ENCODE measurements at places on chromosomes 5 and 9.

- H3K4me3 ChIP-seq = no peak overlapping the region
- H3K4me1 ChIP-seq = peaks cover 33% of the 10 kb centered on the region
- DNase-seq = no peak
- H3K36me3 ChIP-seq = peaks cover 32% of the 10 kb centered on the region
These were observed 4.5 kb downstream of the DBN1 start for GRCh38 chr5:177468685-177469628.

DNA sequence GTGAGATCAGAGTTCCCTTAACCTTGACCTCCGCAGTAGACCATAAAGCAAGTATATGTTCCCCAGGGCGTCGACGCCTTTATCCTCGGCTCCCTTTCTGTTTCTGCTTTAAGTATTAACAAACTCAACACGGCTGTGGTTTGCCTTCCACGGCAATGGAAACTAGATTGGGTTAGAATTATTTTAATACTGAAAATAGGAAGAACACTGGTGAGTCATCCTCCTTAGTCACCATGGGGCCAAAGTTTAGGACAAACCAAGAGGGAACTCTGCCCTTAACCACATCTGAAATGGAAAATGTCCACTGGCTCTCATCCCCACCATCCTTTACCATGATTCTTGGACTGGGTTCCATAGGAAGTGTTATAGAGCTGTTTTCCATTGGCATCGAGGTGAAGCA lies 386.1 kb downstream of the ACTL7B start:
- peak overlapping the region; percentile 81 for H3K27ac ChIP-seq
- H3K4me1 ChIP-seq = peaks cover 42% of the 10 kb centered on the region
- no peak overlapping the region for H3K4me3 ChIP-seq
- no peaks in the 10 kb centered on the region for H3K36me3 ChIP-seq
- no peaks in the 10 kb centered on the region for H3K27me3 ChIP-seq
- DNase-seq = peak; percentile 78

DNA sequence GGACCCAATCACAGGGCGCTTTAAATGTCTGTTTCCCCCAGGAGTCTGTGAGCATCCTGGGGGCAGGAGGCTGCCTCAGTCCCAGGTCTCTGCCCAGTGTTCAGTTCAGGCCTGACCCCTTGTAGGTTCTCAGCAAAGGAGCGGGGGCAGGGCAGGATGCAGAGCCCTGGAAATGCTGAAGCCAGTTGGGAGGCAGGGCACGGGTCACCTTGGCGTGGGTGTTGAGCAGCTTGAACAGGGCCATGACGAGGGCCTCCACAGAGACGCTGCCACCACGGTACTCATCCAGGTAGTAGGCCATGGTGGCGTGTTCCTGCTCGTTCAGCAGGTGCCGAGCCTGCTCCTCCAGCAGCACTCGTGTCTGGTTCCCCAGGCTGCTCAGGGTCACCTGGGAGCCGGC lies 36.3 kb upstream of the AKNA start:
- no peaks in the 10 kb centered on the region for H3K4me1 ChIP-seq
- H3K4me3 ChIP-seq = no peak overlapping the region
- no peaks in the 10 kb centered on the region for H3K27me3 ChIP-seq
- no peak for DNase-seq
- H3K27ac ChIP-seq = no peak overlapping the region

- no peaks in the 10 kb centered on the region for H3K27me3 ChIP-seq
- H3K36me3 ChIP-seq = peaks cover 53% of the 10 kb centered on the region
- H3K4me1 ChIP-seq = peaks cover 40% of the 10 kb centered on the region
- no peak overlapping the region for H3K27ac ChIP-seq
- no peak for DNase-seq
These were observed 17.8 kb downstream of the DCTN4 start for GRCh38 chr5:150740992-150741391.

DNA sequence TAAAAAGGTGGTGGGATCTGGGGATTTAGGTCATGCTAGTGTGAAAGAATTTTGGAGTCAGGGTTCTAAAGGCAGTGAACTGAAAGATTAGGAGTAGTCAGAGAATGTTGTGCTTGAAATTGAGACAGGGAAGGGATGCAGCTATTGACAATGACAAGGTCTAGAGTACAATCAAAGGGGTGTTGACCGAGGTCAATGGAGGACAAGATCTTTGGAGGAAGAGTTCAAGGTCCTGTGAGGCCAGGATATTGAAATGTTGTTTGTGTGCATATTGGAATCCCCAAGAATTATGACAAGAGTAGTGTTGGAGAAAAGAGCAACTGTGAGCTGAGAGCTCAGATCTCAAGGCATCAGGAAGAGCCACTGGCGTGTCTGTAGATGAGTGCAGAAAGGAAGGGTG lies 116.9 kb downstream of the RASGRF2 start:
- no peak overlapping the region for H3K27ac ChIP-seq
- DNase-seq = no peak
- no peaks in the 10 kb centered on the region for H3K4me1 ChIP-seq

- peak; percentile 69 for DNase-seq
- no peak overlapping the region for H3K4me3 ChIP-seq
- H3K27me3 ChIP-seq = no peaks in the 10 kb centered on the region
- H3K4me1 ChIP-seq = peaks cover 32% of the 10 kb centered on the region
These were observed 28.9 kb downstream of the TYRP1 start for GRCh38 chr9:12722131-12722530.

DNA sequence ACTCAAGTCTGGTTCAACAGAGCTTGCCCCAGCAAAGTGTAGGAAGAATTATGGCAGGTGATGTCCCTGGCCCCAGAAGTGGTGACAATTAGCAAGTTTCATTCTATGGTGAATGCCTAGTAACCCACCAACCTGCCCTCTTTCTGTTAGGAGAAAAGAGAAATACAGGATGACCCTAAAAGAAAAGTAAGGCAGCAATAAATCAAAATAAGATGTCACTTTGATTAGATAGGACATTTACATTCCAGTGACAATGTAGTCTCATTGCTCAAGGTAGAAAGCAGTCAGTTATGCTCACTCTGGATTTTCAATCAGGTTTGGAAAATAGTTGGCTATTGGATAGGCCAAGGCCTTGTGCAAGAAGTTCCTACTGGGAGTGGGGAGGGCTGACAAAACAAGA lies 5.6 kb upstream of the HSPA9 start:
- no peak overlapping the region for H3K27ac ChIP-seq
- H3K4me1 ChIP-seq = peaks cover 13% of the 10 kb centered on the region
- H3K27me3 ChIP-seq = no peaks in the 10 kb centered on the region
- no peaks in the 10 kb centered on the region for H3K36me3 ChIP-seq
- H3K4me3 ChIP-seq = no peak overlapping the region

- peaks cover 9% of the 10 kb centered on the region for H3K4me1 ChIP-seq
- no peak overlapping the region for H3K27ac ChIP-seq
- peak; percentile 61 for DNase-seq
- no peak overlapping the region for H3K4me3 ChIP-seq
- no peaks in the 10 kb centered on the region for H3K36me3 ChIP-seq
These were observed 11.8 kb upstream of the EXOC3 start for GRCh38 chr5:431001-431710.

DNA sequence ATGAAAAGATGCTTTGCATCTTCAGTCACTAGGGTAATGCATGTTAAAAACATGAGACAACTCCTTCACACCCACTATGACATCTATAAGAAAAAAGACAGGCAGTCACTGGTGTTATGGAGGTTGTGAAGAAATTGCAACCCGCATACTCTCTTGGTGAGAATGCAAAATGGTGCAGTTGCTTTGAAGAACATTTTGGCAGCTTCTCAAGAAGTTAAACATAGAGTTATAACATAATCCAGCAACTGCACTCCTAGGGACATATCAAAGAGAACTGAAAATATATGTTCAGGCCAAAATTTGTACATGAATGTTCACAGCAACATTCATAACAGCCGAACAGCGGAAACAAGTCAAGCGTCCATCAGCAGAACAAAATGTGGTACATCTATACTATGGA lies 46.3 kb upstream of the TBC1D9B start:
- DNase-seq = no peak
- H3K4me1 ChIP-seq = peaks cover 5% of the 10 kb centered on the region
- H3K27me3 ChIP-seq = no peaks in the 10 kb centered on the region
- no peak overlapping the region for H3K27ac ChIP-seq
- peaks cover 19% of the 10 kb centered on the region for H3K36me3 ChIP-seq
- H3K4me3 ChIP-seq = no peak overlapping the region

- H3K27ac ChIP-seq = no peak overlapping the region
- H3K4me3 ChIP-seq = no peak overlapping the region
- peaks cover 4% of the 10 kb centered on the region for H3K4me1 ChIP-seq
- peak; percentile 41 for DNase-seq
These were observed 28.0 kb upstream of the GRAMD2B start for GRCh38 chr5:126395198-126395597.

GRCh38 chr5:141095263-141095641 lies 837 bp downstream of the PCDHB2 start:
- H3K4me1 ChIP-seq = no peaks in the 10 kb centered on the region
- H3K27ac ChIP-seq = peak overlapping the region; percentile 89
- H3K4me3 ChIP-seq = peak overlapping the region; percentile 74
- H3K36me3 ChIP-seq = no peaks in the 10 kb centered on the region

DNA sequence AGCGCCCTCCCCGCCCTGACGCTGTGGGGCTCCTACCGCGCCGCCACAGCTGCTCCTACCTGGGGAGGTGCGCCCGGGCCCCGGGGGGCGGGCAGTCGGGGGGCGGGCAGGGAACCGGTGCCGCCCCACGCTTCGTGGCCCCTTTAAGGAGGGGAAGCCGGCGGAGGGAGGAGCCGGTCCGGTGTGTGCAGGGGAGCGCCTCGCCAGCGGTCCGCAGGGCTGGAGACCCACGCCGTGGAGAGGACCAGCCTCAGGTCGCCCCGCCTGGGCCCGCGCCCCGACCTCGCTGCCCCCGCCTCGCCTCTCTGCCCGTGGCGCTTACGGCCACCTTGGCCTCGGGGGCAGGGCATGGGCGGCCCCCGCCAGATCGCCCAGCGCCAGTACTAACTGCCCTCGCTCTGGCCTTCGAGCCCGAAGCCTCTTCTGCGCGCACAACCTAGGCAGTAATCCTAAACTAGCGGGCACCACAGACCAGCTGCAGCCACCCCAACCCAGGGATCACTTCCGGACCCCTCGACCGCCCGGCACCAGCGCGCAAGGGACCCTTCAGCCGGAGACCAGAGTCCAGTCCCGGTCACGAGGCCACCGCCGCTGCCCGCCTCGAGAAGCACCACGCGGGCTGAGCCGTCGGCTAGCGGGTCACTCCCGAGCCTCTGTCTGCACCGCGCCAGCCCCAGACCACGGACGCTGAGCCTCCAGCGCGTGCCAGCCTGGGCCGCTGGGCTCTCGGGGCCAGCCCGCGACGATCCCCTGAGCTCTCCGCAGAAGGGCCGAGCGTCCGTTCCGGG lies at the start of gene FOXE1:
Gene FOXE1 (plus strand): TSS at position 171 of the 788 bp plus-strand sequence. CDS start 689 bp downstream, outside the sequence.
- no peak within 1 kb of the TSS for H3K4me3 ChIP-seq
- H3K36me3 ChIP-seq = no peaks in the 10 kb centered on the region
- H3K4me1 ChIP-seq = no peaks in the 10 kb centered on the region
- no peak within 1 kb of the TSS for H3K27ac ChIP-seq

- no peaks in the 10 kb centered on the region for H3K27me3 ChIP-seq
- no peaks in the 10 kb centered on the region for H3K4me1 ChIP-seq
These were observed 14.4 kb upstream of the TMOD1 start for GRCh38 chr9:97487107-97487506.

- no peaks in the 10 kb centered on the region for H3K36me3 ChIP-seq
- peaks cover 26% of the 10 kb centered on the region for H3K4me1 ChIP-seq
- H3K27me3 ChIP-seq = no peaks in the 10 kb centered on the region
- no peak overlapping the region for H3K4me3 ChIP-seq
- H3K27ac ChIP-seq = no peak overlapping the region
These were observed 8.6 kb downstream of the PDGFRB start for GRCh38 chr5:150146862-150147601.

- H3K4me1 ChIP-seq = peaks cover 9% of the 10 kb centered on the region
- no peak overlapping the region for H3K4me3 ChIP-seq
- H3K27me3 ChIP-seq = no peaks in the 10 kb centered on the region
- peak; percentile 7 for DNase-seq
- no peak overlapping the region for H3K27ac ChIP-seq
These were observed 60.6 kb downstream of the FRMD3 start for GRCh38 chr9:83477571-83477970.

DNA sequence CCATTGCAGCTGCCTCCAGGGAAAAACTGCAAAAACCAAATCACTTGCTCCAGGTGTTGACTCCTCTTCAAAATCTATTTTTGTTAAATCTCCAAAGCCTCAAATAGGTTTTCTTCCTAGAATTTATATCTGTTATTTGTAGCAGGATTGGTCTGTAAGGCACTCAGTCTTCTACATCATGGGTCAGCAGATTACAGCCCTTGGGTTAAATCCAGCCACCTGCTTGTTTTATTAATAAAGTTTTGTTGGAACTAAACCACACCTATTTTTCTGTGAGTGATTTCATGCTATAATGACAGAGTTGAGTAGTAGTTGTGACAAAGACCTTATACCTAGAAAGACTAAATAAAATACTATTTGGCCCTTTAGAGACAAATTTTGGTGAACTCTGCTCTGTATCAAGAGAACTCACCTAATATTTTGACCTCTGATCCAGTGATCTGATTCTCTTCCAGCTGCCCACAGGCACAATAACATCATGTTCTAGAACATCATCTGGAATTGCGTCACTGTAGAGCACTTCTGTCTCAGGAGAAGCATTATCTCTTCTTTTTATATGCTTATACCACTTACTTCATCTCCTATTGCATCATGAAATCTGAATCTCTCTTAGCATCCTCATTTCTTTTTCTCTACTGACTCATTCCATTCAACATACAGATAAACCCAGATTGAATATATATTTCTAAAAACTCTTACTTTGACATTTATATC lies 130.1 kb downstream of the RPS23 start:
- H3K4me1 ChIP-seq = peaks cover 47% of the 10 kb centered on the region
- no peaks in the 10 kb centered on the region for H3K27me3 ChIP-seq
- H3K27ac ChIP-seq = peak overlapping the region; percentile 93
- H3K36me3 ChIP-seq = no peaks in the 10 kb centered on the region
- DNase-seq = peak; percentile 84

GRCh38 chr5:170473642-170474041 lies 30.2 kb upstream of the KCNIP1 start:
- no peak overlapping the region for H3K27ac ChIP-seq
- no peak for DNase-seq
- peaks cover 6% of the 10 kb centered on the region for H3K36me3 ChIP-seq
- H3K4me1 ChIP-seq = no peaks in the 10 kb centered on the region
- H3K4me3 ChIP-seq = no peak overlapping the region

DNA sequence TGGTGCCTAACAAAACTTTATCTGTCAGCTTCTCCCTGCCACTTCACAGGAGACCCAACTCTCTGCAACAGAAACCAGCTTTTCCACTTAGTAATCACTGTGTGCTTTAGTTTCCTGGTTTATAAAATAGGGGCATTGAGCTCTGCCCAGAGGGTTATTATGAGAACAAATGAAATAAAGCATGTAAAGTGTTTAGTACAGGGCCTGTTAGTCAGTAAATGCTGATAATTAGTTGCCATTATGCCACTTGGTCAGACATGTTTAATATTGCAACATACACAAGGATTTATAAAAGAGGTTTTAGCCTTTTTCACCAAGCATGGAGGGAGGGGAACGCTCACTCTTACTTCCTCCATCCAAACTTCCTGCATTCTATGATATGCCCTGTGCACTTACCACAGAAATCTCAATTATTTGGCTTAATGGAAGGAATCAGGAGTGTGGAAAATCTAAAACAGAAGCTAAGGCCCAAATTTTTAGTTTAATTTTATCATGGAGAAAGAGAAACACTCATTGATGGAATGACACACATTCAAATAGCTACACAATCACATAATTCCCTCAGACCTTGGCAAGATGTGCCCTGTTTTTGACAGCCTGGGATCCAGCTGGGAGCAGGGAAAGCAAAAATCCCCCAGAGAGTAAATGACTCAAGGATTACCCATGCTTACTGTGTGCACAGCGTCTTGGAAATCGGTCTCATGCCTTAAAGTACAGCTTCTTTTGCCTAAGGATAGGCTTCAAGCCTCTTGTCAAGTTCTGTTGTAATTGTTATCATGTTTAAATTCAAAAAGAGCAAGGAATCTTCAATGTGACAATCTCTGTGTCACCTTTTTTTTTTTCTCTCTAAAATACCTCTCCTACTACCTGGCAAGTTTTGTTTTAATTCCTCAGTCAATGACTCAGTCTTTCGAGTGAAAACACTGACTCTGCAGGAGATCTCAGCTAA lies 34.0 kb downstream of the ZNF474 start:
- peak; percentile 92 for DNase-seq
- peak overlapping the region; percentile 81 for H3K27ac ChIP-seq
- H3K27me3 ChIP-seq = no peaks in the 10 kb centered on the region
